Stimulated activated CD8-positive, alpha-beta memory T cell treated with anti-CD3 and anti-CD28 coated beads, Interleukin-7, amount 100 ng/mL, for 4 hours (primary cell): ENCODE measurements at places on chromosomes 5 and 9.

DNA sequence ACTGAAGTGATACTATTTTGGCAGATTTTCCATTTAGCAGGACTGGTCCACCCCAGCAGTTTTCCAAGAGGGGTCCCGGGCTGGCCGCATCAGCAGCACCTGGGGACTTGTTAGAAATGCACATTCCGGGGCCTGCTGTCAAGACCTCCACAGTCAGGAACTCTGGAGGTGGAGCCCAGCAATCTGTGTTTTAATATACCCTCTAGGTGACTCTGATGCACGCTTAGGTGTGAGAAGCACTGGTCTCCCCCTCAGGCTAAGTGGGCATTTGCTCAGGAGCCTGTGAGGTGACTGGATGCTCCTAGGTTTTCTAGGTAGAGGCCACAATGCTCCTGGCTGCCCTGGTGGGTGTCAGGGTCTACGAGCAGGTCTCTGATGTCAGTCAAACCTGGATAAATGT lies 81.7 kb downstream of the DCP2 start:
- DNase-seq, result no peak

DNA sequence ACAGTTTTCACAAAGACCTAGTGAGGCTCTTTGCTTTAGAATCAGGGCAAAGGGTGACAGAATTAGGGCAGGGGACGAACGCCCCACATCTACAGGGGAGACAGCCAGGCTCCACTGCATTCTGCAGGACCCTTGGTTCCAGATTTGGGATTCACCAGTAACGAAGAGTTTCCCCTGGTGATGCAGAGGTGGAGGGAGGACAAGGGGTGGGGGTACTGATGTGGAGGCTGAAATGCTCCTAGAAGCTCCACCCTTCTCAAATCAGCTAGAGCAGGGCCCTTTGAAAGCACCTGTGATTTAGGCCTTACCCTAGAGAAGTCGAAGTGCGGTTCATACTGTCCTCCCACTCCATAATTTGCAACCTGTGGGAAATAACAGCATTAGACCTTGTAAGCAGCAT lies 29.1 kb downstream of the P4HA2 start:
- DNase-seq, result no peak

DNA sequence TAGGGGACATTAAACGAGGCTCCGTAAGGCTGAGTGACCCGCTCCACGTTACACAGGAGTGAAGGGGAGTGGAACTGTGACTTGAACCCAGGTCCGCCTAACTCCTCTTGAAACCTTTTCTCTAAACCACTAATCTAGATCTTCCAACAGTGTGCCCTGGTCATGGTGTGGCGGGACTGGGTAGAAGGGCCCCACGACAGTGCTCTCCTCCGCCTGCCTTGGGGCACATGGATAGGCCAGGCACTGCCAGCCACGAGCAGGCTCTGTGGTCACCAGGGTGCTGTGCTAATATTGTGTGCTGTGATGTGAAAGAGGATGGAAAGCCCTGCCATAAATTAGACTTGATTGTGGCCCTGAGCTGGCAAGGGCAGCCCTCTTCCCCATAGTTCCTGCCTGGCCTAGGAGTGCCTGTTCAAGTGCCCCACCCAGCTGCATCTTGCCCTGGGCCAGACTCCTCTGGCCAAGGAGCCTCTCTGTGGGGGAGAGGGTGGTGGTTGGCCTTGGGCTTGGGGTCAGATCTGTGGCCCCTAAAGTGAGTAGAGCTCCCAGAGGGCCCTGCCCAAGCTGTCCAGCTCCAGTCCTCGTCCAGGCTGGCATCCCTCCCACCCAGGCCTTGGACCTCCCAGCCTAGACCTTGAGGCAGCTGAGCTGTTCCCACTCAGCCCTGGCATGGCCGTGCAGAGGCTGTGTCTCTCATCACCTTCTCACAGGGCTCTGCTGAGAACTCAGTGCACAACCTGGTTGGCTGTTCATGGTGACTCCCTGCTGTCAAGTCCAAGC lies 67.8 kb upstream of the TBC1D2 start:
- no peak for DNase-seq

- DNase-seq, result no peak
Observed at GRCh38 chr9:121735793-121736770, 84.6 kb downstream of the DAB2IP start.

GRCh38 chr9:14393418-14393817 lies 79.5 kb upstream of the NFIB start:
- no peak for DNase-seq

GRCh38 chr5:50751064-50751657 lies 84.7 kb downstream of the PARP8 start:
- no peak for DNase-seq

DNA sequence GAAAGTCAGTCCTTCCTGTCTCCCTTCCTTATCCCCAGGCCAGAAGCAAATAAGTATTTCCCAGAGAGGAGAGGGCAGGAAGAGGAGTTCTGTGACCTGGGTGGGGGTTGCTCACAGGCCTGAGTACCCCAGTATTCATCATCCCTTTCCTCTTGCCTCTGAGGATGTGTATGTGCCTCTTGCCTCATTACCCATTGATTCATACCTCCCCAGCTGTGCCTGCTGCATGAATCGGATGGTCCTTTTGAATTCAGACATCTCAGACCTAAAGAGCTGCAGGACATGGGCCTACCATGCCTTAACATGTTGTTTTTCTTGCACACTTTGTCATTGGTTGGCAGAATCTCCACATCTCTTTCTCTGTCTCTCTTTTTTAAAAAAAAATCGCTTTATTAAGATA lies 112.8 kb upstream of the SHB start:
- DNase-seq, result no peak

DNA sequence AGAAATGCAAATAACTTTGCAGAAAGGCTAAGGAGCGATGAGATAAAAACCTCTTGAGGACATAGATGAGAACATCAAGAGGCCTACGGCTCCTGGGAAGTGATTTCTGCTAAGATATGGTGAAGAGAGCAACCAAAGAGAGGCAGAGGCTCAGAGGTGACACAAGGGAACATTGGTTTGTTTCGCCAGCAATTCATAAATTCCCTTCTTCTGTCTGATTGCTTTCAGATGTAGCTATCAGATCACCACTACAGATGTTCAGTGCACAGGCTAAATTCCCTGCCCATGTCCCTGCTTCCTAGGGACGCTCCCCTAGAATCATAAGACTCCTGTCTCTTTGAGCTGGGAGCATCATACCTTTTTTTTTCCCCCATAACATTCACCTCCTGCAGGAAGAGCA lies 11.2 kb downstream of the AGXT2 start:
- DNase-seq, result no peak

DNA sequence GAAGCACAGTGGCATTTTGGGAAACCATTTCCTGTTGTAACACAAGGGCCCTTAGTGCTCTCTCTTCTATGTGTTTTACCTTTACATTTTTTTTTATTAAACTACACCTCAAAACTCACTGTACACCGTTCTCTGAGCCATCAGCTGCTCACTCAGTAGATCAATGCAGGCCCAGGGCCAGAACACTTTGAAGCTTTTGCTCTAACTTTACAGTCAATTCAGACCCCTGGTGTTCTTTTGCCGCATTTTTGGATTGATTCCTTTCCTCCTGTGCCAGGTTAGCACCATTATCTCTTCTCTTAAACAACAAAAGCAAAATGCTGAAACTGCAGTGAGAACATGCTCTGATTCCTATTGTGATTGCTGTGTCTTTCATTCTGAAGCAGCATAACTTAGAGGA lies 269.8 kb upstream of the RGMB start:
- DNase-seq, result no peak

DNA sequence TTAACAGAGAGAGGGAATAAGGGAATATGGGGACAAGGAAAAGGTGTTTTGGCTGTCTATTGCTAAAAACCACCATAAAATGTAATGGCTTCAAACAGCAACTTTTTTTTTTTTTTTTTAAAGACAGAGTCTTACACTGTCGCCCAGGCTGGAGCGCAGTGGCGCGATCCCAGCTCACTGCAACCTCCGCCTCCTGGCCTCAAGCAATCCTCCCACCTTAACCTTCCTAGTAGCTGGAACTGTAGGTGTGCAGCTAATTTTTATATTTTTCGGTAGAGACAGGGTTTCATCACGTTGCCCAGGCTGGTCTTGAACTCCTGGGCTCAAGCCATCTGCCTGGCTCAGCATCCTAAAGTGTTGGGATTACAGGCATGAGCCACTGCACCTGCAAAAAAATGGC lies 4.3 kb upstream of the SPATA24 start:
- DNase-seq, result no peak
